ENCODE measurements at places on chromosomes 5 and 9.
A peak's percentile ranks its signal among the peaks of the same experiment; 100 is the strongest.

DNA sequence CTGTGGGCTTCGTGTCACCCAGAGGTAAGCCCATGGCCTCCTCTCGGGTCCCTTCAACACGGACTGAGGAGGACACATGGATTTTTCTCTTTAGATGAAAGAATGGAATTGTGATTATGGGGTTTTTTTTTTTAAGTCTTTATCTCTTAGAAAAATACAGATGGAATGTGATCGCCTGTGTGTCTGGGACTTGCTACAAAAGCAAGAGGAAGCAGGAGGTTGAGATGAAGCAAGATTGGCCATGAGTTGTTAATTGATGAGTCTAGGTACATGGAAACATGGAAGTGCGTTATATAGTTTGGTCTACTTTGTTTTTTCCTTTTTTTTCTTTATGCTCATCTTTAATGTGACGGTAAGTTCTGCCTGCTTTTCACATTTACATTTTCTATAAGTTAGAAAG is 14.6 kb downstream of the USP20 start:
- no peak for DNase-seq

GRCh38 chr5:7717691-7718090 is 133.2 kb downstream of the CFAP90 start:
- no peak for DNase-seq

GRCh38 chr9:95556521-95556920 is 39.8 kb upstream of the PTCH1 start:
- no peak for DNase-seq

DNA sequence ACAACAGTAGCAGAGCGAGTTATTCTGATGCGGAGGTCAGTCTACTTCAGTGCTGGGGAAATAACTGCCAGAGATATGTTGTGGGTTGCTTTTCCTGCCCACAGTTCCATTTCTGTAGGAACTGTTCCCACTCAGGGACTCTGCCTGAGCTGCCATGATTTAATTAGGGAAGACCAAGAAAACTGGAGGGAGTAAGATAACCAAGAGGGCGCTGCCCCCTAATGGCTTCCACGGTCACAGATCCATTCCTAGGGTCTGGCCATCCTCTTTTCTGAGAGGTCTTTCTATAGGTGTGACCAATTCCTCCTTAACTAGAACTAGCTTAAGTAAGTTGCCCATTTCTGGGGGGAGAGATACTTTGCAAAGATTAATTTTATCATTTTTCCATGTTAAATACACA is 125.9 kb downstream of the APBA1 start:
- no peak for DNase-seq

GRCh38 chr9:3179711-3180110 is 335.8 kb upstream of the PUM3 start:
- no peak for DNase-seq

GRCh38 chr5:79269733-79270166 is 33.8 kb downstream of the JMY start:
- DNase-seq: no peak

DNA sequence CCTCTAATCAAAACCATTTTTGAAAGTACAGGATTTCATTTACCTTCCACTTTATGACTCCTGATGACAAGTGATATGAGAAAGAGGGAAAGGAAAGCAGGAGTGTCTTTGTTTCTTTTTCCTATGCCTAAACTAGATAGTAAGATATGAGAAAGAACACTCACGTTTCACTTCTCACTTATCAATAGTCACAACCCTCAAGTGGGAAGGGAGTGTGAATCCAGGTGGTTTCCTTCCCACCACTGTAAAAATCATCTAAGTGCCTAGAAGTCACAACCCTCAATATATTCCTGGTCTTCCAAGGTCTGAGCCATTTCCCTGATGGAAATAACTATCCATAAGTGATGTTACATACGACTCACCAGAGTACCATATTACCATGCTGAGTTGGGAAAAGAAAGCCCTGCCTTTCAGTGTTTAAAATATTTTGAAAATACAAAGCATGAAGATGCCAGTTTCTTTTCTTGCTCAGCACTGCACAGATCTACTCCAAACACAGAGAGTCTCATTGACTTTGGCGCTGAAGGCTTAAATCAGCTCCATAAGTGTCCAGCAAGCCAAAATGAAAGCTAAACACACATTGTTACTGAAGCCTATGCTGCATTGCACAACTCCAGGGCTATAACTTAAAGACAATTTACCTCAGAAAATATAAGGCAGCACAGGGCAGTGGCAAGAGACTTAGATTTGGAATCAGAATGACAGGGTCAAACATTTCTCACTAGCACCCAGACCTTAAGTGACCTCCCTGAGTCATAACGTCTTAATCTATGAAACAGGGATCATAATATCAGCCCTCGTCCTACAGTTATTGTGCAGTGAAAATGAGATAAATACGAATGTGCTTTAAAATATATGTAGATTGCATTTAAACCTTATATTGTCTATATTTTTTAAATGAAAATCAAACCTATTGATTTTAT is 301.2 kb downstream of the KIAA0825 start:
- peak; percentile 3 for DNase-seq

GRCh38 chr5:115179394-115180164 is 9.9 kb upstream of the TRIM36 start:
- peak; percentile 18 for DNase-seq

- no peak for DNase-seq
Measured at GRCh38 chr9:107772988-107773387, 283.4 kb upstream of the KLF4 start.

- DNase-seq: no peak
Measured at GRCh38 chr9:91746357-91746756, 203.7 kb downstream of the ROR2 start.

GRCh38 chr9:93958819-93959682 is 3.9 kb upstream of the BARX1 start:
- peak; percentile 36 for DNase-seq

GRCh38 chr5:136276087-136276486 is 83.1 kb upstream of the SMIM32 start:
- no peak for DNase-seq

DNA sequence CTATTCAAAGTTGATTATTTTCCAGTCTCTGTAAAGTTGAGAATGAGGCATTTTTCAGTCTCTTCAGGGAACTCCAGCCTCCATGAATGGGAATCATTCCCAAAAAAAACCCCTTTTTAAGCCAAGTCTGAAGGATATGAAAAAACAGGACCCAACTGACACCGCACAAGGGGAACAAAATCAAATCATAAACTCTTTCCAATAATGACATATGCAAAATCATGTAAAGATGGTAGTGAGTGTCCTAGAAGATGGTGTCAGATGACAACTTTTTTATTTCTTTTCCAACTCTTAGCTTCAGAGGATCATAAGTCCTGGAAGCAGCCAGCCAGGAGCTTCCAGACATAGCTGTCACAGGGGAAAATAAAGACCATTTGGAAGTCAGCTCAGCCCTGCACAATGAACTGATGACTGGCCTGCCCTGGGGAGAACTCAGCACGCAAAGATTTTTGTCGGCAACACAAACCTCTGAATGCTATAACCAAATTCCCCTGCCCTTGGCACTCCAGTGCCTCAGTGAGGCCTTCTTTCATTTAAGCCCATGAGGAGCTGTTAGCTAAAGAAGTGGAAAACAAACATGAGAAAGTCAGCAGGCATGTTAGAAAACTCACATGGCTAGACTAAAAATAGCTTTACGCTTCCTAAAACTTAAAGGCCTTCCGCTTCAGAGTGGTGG is 85.4 kb downstream of the SLC1A3 start:
- DNase-seq: no peak

DNA sequence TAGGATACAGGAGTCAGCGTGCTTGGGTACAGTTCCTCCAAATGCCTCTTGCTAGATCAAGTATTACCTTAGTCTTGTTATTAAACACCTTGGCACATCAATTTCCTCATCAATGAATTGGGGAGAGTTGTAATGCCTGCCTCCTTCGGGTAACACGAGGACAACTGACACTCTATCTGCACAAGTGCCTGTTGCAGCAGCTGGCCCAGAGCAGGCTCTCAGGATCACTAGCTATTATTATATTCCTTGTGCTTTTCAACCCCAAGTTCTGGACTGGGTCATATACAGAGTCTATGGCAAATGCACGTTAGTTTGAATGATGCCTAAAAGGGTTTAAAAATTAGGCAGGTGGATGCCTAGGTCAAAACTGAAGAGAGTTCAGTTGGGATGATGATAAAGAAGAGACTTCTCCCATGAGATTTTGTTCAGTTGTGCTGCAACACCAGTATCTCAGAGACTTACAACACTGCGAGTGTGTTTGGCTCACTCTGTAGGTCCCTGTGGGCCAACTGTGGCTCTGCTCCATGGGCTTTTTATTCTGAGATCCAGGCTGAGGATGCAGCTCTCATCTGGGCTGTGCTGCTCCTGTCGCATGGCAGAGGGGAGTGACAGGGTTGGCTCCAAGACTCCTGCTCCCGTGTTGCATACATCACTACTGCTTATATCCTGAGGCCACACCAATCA is 41.1 kb upstream of the TEX48 start:
- DNase-seq: no peak

- DNase-seq: peak; percentile 11
Measured at GRCh38 chr9:85960688-85961093, 19.7 kb downstream of the NAA35 start.

DNA sequence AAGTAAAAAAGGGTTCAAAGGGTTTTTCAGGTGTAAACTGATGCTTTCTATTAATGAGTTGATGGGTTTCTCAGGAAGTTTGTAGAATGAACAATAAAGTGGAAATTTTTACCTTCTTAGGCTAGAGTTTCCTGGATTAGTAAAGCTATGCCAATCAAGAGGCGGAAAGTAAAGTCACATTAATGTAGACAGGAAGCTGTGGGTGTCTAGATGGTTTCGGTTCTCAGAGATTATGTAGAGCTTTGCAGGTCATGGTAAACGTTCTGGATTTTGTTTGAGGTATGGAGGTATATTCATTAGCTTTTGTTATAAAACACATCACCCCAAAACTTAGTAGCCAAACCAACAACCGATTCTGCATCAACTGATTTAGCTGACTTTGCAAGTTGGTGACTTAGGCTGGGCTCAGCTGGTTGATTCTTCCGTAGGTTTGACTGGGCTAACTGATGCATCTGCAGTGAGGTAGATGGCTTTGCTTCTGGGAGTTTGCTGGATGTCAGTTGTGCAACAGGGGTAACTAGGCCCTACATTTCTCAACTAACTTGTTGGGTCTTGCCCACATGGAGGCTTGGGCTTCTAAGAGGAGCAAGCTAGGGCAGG is 273.8 kb downstream of the MSX2 start:
- DNase-seq: no peak
